ENCODE measurements at places on chromosomes 12 and 14.

- DNase-seq: no peak
Observed at GRCh38 chr14:68328509-68328908, 464.4 kb downstream of the ZFP36L1 start.

DNA sequence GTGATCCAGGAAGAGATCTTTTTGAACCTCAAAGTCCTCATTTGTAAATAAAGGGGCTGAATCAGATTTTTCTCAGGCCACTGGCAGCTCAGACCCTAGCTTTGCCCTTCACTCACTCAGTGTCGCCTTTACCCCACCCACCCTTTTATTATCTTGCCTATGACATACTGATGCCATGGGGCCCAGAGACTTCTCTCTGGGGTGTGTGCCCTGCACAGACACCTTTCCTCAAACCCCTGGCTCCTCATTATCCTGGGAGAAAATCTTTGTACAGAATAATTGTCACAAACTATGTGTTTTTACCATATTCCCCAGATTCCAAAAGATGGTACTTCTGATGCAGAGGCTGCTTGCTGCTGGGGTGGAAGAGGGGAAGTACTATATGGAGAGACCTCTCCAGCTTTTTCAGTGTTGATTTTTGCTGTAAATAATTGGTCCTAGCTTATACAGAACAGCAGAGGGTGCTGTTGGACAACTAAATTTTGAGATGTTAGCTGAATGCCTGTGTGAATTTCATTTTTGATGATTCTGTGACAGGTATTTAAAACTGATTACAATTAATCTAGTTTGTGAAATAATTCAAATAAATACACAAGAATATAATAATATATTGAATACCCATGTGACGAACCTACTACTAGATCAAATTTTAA is 53.9 kb upstream of the DCD start:
- peak; percentile 45 for DNase-seq

DNA sequence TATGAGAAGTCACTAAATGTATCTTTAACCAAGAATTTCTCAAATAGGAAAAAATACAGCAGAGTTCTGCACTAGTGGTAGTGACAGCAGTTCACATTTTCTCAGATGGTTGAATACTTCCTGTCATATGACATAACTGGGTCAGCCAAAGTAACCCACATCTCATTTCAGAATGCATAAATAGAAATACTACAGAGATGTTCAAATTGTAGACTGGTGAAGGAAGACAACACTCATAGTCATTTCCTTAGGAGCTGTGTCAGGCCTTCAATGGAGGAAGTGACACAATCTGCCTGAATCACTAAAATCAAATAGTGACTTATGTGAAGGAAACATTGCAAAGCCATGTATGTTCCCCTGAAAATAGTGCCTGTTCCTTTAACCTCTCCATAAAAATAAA is 32.4 kb downstream of the FERMT2 start:
- peak; percentile 42 for DNase-seq

- DNase-seq: no peak
Observed at GRCh38 chr14:77268989-77269600, 1.9 kb downstream of the NGB start.
